ENCODE measurements at places on chromosomes 5 and 9. TPM values are rescaled to one million over a fixed set of nuclear protein-coding genes. Genes with fewer than 3 reads are reported as not detected.

- no peak for DNase-seq
Observed at GRCh38 chr5:67063791-67064190, 132.8 kb downstream of the CD180 start.

- DNase-seq = no peak
Observed at GRCh38 chr5:127590156-127590722, 58.6 kb upstream of the CTXN3 start.

DNA sequence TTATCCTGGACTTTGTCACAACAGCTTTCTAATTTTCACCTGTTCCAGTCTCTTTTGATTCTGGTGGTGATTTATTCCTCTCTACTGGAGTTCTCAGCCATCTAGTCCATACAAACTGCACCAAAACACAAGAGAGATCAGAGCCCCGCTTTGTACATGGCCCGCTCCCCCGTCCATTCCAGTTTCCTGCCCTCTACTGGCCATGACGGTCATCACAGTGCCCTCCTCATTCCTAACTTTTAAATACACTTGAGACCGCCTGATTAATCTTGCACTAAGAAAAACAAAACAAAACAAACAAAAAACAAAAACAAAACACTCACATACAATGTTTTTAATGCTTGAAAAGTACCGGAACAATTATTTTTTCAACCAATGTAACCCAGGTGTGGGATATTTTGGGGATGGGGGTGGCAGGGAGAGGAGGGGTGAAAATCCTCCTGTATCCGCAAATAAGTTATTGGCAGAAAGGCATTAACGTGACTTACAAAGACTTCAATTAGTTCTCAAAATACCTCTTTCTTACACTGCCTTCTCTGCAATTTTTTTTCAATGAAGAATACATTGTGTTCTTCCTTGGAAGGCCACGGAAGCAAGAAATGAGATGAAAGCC is 84.8 kb upstream of the PAM start:
- DNase-seq = peak; percentile 76

DNA sequence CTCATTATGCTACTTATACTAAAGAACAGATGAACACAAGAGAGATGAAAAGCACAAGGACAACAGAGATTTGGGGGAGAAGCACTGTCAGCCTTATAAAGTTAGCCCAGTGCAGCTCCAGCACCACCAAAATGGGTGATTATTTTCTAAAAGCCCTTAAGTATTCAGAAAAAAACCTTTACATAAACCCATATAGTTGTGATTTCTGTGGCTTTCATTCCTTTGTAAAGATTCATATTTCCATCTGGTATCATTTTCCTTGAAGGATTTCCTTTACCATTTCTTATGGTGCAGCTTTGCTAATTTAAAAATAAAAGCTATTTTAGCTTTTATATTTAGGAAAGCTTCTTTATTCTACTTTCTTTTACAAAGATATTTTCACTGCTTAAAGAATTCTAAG is 311.0 kb downstream of the TMEM167A start:
- no peak for DNase-seq

- DNase-seq = no peak
Observed at GRCh38 chr9:124776954-124777648, at the start of gene OLFML2A. Gene OLFML2A (plus strand): TSS chr9:124777133. CDS start chr9:124777271, 138 bp downstream.

DNA sequence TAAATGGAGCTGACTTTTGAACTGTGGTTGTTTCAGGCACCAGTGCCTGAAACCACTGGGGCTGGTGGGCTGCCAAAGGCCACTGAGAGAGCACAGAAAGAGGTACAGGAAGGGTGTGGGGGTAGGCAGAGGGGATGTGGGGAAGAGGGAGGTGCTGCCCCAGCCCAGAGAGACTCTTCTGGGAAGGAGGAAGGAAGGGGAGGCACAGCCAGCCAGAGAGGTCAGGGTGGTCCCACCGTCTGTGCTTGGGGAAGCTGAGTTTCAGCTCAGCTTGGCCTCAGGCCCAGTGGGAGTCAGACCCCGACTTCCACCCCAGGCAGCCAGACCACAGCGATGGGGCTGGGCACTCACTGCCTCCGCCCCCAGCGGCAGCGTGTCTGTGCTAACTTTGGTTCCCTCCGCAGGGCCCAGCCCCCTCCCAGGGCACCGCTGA is 8.6 kb upstream of the PHYKPL start:
- DNase-seq = no peak

- no peak for DNase-seq
Observed at GRCh38 chr9:68552700-68553476, 12.2 kb upstream of the TMEM252 start.

GRCh38 chr5:400282-401145 is 42.5 kb upstream of the EXOC3 start:
- no peak for DNase-seq

- DNase-seq = no peak
Observed at GRCh38 chr5:32916648-32917047, 205.5 kb downstream of the NPR3 start.

RALGPS1 gene
- total RNA-seq = 2.6 TPM

AIF1L gene
- 1.7 TPM for total RNA-seq

WWC1 gene
- 0.60 TPM for total RNA-seq

GPX8 gene
- total RNA-seq = 0.62 TPM

PCDHGC4 gene
- total RNA-seq = not detected

Measured in K562 (cell line).